ENCODE measurements at places on chromosomes 4 and X.

- no peak for DNase-seq
Measured at GRCh38 chrX:23292354-23292987, 42.2 kb upstream of the PTCHD1 start.

DNA sequence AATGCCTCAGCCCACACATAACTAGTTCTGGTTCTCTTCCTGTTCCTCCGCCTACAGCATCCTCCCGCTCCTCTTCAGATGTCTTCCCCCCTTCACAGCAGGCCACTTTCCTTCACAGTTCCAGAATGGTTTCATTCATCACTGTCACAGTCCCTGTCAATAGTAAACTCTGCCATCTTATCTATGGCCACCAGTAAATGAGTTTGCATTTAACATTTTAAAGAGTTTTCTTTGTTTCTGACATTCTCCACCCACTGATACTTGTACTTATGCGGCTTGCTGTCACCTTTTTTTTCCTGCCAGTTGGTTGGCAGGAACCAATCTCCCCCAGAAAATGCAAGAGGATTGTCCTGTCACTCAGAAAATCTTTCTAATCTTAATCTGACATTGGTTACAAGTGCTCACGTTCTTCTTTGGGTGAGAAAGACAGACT lies 114.1 kb downstream of the GLUD2 start:
- no peak for DNase-seq

GRCh38 chrX:1661048-1661921 lies 46.4 kb downstream of the ASMT start:
- peak; percentile 38 for DNase-seq

- DNase-seq: no peak
Measured at GRCh38 chr4:121408-122084, 2.8 kb upstream of the ZNF718 start.

DNA sequence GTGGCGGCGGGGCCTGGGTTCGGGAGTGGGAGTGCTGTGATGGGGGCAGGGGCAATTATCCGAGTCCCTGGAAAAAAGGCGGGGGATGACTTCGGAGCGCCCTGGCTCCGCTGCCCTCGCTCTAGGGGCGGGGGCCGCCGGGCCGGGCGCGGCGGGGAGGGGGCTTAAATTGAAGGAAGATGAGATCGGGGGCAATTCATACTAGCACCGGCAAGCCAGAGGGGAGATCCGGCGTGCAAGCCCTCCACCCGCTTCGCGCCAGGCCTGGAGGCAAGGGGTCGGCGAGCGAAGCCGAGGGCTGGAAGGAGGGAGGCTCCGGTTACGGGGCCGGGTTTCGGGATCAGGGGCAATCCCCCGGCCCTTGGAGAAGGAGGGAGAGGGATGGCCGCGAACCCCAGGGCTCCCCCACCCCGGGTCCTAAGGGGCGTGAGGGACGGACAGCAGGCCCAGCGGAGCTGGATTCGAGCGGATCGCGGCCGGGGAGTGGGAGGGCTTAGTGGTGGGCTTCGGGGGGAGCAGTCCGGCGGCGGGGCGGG lies 1.2 kb downstream of the BCORL1 start:
- DNase-seq: no peak

DNA sequence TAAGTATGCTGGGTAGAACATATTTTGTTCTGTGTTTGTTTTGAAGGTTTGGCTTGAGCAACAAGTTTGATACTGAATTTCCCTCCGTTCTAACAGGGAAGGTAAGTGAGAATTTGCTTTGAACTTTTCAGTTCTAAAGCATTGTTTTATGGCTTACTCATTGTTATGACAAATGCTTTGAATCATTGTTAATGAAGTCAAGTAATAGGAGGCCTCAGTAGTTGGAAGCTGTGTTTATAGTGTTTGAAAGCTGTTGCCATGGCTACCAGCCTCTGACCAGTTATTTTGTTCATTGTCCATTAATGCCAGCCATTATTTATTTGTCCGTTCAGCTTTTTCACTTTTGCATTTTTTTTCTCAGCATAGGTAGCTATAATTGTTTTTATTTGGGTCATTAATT lies 14.4 kb downstream of the CHIC1 start:
- DNase-seq: peak; percentile 91

DNA sequence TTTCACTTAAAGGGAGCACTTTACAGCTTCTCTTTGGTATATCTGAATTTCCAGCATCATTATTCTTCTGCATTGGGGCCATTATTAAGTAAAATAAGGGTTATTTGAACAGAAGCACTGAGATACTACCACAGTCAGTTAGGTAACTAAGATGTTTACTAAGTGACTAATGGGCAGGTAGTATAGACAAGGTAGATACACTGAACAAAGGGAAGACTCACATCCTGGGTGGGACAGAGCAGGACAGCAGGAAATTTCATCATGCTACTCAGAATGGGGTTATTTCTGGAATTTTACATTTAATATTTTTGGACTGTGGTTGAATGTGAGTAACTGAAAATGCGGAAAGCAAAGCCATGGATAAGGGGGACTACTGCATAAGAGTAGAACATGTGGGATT lies 316.0 kb downstream of the CCSER1 start:
- DNase-seq: no peak

DNA sequence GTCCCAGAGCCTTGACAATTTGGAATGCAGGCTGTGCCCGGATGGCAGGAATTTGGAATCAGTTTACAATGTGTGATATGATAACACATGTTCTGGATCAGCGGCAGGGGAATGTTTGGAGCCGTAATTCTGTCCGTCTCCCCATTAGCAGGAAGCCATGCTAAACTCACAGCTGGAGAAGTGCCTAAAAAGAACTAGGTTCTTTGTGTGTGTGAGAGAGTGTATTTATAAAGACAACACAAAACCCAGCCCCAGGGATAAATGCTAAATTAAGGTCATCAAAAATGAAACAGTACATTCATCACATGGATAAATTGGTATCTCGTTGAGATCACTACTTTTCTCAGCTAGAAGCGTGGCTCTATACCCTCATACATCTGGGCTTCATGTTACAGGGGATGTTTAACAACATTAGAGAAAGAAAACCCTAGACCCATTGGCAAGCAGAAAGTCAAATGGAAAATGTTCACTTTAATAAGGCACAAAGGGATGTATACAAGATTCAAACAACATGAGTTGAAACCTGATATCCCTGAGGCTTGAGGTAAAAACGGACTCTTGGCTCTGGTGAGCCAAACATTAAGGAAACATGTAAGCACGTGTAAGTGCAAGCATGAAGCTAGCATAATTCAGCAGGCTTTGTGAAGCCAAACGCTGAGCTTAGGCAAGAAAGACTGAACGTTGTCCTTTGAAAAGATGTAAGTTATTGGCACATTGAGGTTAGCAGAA lies 18.0 kb upstream of the TMEM131L start:
- no peak for DNase-seq

GRCh38 chrX:103376979-103377324 lies 614 bp downstream of the BEX3 start:
- DNase-seq: no peak

DNA sequence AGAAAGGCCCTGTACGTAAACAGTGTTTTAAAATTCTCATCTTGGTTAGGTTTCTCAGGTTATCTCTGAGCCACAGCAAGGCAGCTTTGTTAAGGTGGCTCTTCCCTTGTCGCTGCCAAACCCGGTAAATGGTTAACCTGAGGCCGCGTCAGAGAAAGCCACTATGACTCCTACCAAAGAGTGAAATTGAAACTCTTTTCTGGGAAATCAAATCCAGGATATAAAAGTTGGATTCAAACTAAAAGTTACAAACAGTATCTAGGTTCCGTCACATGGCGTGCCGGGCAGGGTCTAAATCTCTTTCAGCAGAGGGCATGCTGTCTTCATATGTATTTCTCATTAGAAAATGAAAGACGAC lies 433 bp downstream of the MMAA start:
- DNase-seq: peak; percentile 60

DNA sequence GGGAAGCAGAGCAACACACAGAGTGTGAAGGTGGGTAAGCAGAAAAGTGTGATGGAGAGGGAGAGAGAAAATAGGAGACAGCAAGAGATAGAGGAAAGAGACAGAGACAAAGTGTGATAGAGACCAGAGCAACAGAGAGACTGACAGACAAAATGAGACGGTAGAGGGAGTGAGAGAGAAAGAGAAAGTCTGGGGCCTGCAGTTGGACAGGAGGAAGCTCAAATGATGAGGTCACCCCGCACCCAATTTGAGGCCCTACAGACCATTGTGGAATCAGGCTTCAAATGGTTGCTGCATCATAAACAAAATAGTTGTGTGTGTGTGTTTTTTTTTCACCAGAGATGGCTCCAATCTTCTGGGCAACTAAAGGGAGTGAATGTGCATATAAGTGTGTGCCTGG lies 48.0 kb upstream of the ARHGAP36 start:
- DNase-seq: no peak

GRCh38 chrX:7059214-7059838 lies 88.2 kb upstream of the STS start:
- DNase-seq: no peak

DNA sequence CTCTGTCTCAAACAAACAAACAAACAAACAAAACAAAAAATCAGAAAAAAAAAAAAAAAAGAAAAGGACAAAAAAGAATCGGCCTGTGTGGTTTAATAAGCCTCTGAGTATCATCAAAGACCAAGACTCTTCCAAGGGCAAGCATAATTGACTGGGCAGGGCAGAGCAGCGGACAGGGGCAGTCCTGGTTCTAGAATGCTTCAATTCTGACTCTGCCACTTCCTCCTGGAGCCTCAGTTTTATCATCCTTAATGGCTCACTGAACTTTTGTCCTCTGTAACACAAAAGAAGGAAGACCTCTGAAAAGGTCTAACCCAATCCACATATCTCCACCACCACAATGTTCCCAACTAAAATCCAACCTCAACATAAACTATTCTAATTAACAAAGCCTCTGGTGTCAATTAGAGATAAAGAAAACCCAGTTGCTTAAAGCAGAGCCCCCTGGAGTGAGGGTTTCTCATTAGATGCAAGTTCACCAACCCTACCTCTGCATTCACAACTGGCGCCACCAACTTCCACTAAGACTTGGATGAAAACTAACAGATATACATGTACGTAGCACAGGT lies 51.7 kb downstream of the TBC1D9 start:
- DNase-seq: no peak

DNA sequence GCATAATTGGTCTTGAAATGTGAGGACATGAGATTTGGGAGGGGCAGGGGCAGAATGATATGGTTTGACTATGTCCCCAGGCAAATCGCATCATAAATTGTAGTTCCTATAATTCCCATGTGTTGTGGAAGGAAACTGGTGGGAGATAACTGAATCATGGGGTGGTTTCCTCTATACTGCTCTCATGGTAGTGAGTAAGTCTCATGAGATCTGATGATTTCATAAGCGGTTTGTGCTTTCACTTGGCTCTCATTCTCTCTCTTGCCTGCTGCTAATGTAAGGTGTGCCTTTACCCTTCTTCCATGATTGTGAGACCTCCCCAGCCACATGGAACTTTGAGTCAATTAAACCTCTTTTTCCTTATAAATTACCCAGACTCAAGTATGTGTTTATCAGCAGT lies 2595.9 kb downstream of the PCDH7 start:
- DNase-seq: no peak

GRCh38 chr4:8195431-8195830 lies 3.7 kb upstream of the SH3TC1 start:
- no peak for DNase-seq

DNA sequence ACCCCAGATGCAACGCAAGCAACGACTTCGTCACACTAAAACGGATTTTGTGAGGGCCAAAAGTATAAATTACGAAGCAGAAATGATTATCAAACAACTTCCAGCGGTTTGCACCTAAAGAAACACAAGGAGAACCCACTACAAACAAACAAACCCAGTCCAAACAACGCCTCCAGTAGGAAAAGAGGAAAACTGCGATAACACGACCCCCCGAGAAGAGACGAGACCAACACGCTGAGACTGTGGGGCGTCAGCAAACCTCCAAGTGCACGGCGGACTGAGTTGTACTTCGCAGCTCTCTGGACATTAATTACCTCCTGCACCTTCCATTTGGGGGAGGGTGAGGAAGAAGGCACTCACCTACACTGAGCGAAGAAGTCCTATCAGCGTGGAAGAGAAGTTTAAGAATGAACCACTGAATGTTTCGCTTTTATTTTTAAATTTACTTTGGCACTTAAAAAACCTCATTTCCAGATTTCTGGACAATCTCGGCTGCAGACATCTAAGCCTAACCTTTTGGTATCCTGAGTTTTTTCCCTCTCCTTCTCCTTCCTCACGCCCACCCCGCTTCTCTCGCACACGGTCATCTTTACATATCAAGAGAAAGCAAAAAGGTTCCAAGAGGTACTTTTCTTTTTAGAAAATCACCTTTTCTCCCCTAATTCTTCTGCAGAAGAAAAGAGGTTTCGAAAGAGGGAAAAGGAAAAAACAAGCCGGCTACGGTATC lies at the start of gene MAB21L2:
TSS of gene MAB21L2 (plus strand) at position 6 of the 727 bp plus-strand sequence. CDS start 879 bp downstream, outside the sequence.
- no peak for DNase-seq

DNA sequence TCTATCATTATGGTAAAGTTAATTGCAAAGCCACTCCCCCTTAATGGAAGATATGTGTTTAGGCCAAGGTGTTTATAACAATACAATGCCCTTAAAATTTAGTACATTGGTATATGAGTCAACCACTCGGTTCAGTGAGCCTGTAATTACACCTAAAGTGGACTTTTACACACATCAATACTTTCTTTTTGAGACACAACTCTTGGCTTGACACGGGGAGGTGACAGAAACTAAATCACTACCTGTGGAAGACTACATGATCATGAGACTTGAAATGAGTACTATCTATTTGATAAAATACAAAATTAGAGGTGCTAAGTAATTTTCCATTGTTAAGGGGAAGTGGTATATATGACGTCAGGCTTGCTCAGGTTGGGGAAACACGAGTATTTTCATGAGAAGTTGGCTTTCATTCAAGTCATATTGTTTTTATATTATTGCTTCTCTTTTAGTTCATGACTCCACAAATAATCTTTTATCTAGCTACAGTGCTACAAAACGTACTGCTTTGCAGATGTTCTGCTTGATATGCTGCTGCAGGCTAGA lies 918.3 kb downstream of the ARAP2 start:
- DNase-seq: no peak

GRCh38 chr4:1711571-1712215 lies 426 bp downstream of the SLBP start:
- peak; percentile 68 for DNase-seq

DNA sequence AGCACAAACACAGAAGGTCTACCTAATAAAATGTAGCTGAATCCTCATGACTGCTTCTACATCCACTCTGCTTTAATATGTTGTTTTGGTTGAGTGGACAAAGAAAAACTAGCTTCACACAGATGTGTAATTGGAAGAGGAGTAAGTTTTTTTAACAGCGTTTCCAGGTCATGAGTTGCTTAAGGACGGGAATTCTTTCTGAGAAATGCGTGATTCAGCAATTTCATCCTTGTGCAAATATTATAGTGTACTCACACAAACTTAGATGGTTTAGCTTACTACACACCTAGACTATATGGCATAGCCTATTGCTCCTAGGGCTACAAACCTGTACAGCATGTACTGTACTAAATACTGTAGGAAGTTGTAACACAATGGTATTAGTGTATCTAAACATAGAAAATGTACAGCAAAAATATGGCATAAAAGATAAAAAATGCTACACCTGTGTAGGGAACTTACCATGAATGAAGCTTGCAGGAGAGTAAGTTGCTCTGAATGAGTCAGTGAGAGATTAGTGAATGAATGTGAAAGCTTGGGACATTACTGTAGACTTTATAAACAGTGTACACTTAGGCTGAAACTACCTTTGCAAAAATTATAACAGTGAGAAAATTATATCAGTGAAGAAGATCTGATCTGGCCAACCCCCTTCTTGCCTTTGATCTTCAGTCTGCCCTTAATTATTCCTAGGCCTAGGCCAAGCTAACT lies 70.8 kb upstream of the IL15 start:
- DNase-seq: no peak

- DNase-seq: no peak
Measured at GRCh38 chrX:1434871-1435240, 17.9 kb downstream of the ASMTL start.

- DNase-seq: no peak
Measured at GRCh38 chr4:112516471-112517066, 589 bp upstream of the NEUROG2 start.

Data from RKO (cell line).